ENCODE measurements at places on chromosomes 6 and 20. TPM values are rescaled to one million over a fixed set of nuclear protein-coding genes. Genes with fewer than 3 reads are reported as not detected.

DNA sequence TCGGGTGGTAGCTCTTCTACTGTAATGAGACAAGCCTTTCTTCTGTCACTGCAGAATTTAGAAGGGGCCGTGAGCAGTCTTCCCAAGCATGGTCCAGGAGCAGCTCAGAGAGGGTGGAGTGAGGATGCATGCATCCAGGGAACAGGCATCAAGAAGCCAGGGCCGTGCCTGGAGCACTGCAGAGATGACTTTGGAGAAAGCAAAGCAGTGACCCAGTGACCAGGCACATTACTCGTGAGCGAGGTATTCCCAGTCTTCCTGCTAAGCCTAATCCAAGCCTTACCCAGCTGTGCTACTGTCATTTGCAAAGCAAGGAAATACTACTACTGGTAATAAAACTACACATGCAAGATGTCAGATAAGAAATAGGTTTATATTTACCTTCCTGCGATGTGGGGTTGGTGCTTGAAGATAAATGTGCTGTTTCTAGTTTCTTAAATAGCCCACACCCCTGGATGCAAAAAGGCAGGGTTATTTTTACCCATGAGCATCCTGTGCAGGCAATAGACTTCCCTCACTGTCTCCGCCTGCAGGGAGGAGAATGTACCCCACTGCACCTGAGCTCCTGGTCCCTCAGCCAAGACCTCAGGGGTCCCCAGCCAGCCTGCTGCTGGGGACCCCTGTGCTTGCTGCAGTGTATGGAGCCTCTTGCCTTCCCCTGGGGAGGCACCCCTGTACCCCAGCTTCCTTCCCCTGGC, 62.9 kb downstream of the SSR1 start:
- DNase-seq, result no peak

- no peak for DNase-seq
Observed at GRCh38 chr6:151089978-151090377, 149.8 kb upstream of the AKAP12 start.

- no peak for DNase-seq
Observed at GRCh38 chr6:128276311-128276710, 244.1 kb downstream of the PTPRK start.

DNA sequence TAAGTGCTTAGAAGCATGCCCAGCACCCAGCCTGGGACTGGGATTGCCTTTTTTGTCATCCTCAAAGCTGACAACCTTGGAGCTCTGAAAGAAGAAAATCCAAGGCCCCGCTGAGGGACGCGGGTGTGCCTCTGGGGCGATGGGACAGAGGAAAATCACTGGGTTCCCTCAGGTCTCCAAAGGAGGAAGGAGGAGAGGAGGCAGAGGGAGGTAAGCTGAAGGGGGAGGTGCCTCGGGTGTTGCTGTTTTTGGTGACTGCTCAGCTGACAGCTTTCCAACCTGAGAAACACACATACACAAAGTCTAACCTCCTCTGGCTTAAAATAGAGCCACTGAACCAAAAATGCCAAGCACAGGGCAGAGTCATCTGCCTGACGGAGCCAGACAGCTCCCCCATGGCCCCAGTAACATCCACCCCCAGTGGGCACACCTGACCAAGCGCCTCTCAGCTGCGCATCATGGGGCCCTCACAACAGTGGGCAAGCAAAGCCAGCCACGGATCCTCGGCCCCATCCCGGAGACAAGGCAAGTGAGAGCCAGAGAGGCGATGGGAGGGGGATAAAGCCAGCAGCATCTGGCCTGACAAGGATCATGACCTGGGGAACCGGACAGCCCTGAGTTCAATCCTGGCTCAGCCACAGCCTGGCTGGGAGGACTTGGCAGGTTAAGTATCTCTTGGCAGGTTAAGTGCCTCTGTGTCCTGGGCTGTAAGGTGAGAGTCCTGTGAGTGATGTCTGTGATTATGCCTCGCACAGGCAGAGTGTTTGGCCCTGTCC, 3.2 kb upstream of the KCNK15 start:
- no peak for DNase-seq

DNA sequence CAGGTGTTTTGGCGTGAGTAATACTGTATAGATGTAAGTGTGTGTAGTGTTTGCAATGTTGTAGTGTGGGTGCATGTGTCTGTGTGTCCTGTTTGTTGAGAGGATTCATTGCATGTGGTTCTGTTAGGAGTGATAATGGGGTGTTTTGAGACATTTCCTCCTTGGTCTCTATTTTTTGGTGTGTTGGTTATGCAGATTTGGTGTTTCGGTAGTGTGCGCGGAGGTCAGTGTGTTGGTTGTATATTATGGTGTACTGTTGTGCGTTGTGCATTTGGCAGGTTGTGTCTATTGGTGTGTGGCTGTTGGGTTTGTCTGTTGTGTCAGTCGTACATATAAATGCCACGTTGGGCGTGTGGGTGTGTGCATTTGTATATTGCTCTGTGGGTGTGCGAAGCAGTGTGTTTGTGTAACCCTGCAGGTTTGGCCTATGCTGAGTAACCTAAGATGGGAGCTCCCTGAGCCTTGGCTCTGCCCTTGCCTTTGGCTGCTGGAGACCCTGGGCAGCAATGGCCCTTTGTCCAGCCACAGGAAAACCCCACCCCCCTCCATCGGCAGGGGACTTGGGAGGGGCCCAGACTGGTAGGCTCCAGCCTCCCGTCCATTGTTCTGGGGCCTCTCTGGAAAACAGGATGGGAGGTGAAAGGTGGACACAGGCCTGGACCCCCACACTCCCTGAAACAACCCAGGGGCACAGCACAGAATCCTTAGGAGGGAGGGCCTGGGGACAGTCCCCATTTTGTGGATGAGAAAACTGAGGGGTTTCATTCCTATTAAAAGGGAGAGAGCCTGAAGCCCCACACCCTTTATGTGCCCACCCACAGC, 10.3 kb upstream of the ID1 start:
- DNase-seq, result no peak

GRCh38 chr20:53413186-53413631, 180.4 kb downstream of the ZNF217 start:
- peak; percentile 64 for DNase-seq

DNA sequence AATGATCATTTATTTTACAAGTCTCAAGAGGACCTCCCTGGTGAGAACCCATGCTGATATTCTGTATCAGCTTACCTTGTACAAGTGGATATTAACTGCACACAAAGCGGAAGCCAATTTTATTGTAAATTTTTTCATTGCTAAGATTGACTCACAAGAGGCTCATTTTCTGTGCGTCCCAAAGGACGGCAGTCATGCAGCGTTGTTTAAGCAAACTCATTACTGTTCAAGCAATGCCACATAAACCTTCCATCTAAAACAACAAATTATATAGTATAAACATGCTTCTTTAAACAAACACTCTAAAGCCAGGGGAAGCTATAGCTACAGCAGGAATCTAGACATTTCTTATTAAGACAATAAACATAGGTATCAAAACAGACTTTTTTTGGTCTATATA, 575.3 kb downstream of the FRK start:
- DNase-seq, result no peak

Gene MOG
- polyA plus RNA-seq, result not detected

Gene CPNE5
- 4.3 TPM for polyA plus RNA-seq

- no peak for DNase-seq
Observed at GRCh38 chr6:120875900-120876299, 458.4 kb downstream of the TBC1D32 start.

- no peak for DNase-seq
Observed at GRCh38 chr6:125232466-125232865, 69.3 kb downstream of the HDDC2 start.

Gene CNR1
- 3.5 TPM for polyA plus RNA-seq

DNA sequence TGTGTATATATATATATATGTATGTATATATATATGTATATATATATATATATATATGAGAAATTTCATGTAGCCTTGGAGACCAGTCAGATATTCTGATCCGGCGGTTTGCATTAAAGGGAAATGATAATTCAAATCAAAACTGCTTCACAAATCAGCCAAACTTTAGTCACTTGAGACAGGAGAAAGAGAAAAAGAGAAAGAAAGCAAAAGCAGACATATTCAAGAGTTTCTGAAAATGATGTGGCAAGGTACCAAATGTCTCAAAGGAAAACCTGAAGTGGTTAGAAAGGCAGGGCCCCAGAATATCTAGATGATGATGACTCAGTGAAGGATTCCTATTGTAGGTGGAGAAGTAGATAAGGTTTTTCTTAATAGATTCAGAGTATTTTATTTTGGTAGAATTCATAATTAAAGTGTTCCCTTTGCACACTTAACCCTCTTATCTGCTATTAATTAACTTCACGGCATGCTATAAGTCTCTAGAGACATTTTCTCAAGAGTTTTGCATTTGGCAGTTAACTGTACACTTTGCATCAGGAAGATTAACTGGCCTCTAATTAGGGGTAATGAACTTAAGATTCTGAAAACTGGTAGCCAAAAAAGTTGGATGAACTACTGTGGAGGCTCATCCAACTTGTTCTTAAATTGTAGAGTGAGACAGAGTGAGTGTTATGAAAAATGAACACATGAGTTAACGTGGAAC, 50.1 kb upstream of the ASF1A start:
- no peak for DNase-seq
